Fibroblast of upper back skin (primary cell): ENCODE measurements at places on chromosomes 7 and 10.

DNA sequence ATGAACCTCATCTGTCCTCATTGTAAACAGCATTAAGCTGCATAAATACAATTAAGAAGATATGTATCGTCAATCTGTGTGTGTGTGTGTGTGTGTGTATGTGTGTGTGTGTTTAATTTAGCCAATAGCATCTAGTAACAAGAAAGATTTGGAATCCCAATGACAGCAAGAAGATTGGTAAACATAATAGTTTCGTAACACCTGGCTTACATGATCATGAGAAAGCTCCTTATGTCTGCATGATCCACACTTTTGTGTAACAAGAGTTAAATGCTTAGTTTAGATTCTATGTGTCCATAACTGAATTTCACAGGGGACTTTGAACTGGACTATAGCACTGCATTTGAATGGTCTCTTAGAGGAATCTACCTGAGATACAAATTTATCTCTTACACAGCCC is 191.0 kb upstream of the BET1 start:
- no peak for DNase-seq

DNA sequence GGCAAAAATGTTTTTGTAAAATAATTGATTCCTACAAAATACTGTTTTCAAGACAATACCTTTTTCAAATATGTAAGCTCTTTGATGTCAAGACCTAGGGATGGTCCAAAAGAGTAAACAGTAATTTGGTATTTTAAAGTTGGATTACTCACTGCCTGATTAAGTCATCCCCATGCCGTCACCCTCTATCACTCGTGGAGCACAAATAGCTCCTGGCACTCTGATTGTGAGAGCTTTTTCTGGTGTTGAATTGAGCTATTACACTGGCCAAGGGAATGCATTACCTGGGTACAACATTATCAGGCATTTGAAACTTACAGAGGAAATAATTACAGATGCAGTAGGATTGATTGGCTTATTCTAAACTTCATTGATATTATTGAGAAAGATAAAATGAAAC is 231.9 kb upstream of the GRM3 start:
- DNase-seq, result no peak

DNA sequence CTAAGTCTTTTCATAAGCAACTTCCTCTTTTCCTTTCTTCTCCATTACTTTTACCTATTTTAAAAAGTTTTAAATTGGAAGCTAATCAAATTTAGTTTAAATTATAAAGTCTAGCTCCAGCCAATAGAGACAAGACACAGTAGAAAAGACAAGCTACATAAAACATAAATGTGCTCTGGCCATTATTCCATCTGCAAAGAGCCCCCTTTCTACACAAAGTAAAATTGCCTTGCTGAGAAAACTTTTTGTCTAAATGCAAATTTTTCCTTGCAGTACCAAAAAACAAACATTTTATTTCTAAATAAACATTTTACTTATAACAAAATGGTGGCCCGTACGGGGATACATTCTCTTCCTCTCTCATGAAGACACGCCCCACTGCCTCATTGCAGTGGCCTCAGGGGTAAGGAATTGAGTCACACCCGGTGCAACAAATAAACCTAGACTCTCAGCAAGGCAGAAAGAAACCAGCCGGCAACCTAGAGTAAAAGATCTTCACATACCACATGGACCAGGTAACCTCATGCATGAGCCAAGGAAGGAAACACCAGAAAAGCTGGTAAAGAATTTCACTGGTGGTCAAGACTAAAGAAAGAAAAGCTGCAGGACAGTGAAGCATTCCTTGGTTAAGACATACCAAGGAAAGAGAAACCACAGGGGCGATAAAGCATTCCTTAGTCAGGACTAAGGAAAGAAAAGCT is 71.6 kb upstream of the ZNF746 start:
- DNase-seq, result peak; percentile 67

DNA sequence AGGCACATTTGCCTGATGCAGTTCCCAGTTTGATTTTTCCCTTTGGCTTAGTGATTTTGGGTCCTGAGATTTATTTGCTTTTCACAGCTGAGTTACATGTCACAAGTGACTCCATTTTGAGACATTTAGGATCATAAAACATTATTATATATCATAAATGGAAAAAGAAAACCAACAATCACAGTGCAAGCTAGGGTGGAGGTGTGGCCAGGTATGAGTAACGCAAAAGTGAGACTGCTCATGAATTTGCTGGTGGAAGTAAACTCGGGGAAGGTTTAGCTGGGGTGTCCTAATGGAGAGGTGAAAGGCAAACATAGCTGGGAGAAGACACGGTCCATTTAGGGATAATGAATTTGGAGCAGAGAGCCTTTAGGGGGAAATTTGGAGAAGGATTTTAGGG is 21.7 kb upstream of the UCN3 start:
- no peak for DNase-seq

DNA sequence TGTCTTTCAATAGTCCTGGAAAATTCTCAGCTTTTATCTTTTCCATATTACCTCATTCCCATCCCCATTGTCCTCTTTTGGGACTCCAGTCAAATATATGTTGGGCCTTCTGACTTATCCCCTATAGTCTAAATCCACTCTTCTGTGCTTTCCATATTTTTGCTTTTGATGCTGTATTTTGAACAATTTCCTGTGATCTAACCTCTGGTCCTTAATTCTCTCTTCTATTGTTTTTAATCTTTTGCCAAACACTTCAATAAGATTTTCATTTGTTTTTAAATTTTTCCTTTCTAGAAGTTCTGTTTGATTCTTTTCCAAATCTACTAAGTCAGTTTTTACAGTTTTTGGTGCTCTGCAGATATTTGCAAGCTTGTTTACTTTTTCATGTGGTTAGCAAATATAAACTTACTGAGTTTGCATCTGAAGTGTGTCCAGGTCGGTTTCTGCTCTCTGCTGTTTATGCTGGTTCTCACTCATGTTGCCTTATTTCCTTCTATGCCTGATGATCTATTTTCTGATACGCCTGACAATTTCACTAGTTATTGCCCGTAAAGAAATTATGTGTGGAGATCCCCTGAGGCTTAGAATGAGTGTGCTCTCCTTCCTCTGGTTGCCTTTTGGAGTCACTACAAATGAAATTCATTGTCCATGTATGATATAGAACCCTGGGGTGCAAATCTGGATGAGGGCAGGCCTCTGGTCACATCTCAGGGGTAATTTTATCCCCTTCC is 110.4 kb downstream of the RBM20 start:
- no peak for DNase-seq
